ENCODE measurements at places on chromosomes 12 and 14.

- no peak for DNase-seq
Observed at GRCh38 chr14:36940476-36940875, 231.9 kb downstream of the SLC25A21 start.

- DNase-seq, result no peak
Observed at GRCh38 chr12:94563286-94563685, 87.1 kb downstream of the TMCC3 start.

- no peak for DNase-seq
Observed at GRCh38 chr12:26971963-26972362, 33.7 kb downstream of the FGFR1OP2 start.

DNA sequence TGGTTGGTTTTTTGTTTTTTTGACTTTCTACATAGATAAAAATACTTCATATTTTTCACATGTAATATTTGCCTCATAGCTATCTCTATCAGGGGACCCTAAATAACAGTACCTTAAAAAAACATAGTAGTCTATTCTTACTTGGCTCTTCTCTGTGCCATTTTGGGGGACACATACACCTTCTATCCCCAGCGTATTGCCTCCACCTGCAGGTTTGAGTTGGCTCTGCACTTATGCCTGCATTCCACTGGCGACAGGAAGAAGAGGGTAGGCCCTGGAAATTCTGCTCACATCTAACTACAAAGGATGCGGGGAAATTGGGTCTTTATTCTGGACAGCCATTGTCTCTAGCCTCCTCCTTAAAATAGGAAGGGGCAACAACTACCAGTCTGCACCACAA lies 13.8 kb upstream of the IFI27L2 start:
- DNase-seq, result no peak

- no peak for DNase-seq
Observed at GRCh38 chr12:2845280-2845679, 10.4 kb upstream of the NRIP2 start.

GRCh38 chr12:95520816-95521215 lies 30.5 kb downstream of the USP44 start:
- no peak for DNase-seq

DNA sequence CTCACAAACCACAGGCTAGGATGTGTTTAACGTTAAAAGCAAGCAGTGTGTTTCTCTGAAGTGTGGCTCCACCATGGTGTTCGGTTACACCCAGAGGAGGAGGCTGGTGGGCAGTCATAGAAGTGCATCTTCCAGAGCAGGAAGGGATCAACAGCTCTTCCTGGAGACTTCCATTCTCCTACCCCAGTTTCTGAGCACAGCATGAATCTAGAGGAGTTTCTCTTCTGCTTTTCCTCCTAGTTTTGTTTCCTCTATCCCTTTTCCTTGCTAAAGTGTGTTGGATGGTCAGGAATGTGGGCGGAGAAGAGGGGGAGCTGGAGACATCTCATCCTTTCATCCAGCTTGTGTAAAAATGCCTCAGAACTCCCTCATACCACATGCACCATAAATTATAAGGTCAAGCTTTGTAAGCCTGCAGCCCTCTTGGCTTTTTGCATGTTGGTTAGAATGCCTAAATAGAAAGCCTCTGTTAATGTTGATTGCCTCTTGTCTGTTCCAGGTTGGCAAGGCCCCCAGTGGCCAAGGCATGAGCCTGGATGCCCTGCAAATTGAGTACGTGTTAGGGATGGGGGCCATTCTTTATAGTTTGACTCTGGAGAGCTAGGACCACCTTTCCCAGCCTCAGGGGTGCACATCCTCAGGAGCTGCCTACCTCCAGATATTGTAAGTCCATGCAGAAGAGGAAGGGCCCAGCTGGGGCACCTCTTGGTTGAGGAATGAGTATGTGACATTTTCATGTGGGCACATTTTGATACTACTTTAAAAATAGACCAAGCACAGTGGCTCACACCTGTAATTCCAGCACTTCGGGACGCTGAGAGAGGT lies 4.0 kb upstream of the CKAP4 start:
- DNase-seq, result peak; percentile 23

GRCh38 chr14:43640718-43641267 lies 866.3 kb downstream of the FSCB start:
- DNase-seq, result no peak

DNA sequence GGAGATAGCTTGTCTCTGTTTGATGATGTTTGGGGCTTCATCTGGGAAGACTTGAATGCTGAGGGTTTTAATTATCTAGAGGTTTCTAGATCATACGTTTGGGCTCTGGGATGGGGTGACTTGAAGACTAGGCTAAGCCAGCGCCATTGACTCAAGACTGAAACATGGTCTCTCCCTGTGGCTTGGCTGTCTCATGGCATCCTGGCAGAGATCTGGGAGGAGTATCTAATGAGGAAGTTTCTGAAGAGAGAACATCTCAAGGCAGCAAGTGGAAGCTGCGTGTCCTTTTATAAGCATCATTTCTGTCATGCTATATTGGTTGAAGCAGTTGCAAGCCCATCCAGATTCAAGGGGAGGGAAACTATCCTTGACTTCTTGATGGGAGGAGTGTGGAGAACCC lies 104.8 kb downstream of the UNC79 start:
- peak; percentile 64 for DNase-seq

DNA sequence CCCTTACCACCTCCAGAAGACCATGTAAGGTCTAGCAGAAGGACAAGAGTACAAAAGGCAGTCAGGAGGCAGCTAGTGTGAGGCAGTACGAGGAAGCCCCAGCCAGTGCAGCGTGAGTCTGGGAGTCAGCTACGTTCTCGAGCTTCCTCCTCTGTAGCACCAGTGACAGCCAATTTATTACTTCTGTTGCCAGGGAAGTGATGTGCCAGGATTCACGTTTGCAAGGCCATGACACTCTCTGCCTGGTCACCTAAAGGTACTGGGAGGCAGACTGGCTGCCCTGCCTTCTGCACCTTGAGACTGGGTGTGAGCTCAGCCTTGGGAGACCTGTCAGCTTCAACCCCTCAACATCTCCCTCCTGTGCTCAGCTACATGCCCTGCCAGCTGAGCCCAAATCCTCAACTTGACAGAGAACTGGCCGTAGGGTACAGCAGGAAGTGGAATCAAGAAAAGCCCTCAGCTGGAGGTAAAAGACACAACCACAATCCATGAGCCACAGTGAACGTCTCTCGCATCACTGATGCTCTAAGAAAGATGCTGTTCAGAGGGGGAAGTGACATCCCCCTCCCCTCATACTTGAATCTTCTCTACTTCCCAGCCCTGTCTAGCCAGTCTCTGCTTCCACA lies 182.5 kb upstream of the RGS6 start:
- peak; percentile 42 for DNase-seq

GRCh38 chr12:40742041-40742440 lies 49.8 kb downstream of the CNTN1 start:
- DNase-seq, result no peak

DNA sequence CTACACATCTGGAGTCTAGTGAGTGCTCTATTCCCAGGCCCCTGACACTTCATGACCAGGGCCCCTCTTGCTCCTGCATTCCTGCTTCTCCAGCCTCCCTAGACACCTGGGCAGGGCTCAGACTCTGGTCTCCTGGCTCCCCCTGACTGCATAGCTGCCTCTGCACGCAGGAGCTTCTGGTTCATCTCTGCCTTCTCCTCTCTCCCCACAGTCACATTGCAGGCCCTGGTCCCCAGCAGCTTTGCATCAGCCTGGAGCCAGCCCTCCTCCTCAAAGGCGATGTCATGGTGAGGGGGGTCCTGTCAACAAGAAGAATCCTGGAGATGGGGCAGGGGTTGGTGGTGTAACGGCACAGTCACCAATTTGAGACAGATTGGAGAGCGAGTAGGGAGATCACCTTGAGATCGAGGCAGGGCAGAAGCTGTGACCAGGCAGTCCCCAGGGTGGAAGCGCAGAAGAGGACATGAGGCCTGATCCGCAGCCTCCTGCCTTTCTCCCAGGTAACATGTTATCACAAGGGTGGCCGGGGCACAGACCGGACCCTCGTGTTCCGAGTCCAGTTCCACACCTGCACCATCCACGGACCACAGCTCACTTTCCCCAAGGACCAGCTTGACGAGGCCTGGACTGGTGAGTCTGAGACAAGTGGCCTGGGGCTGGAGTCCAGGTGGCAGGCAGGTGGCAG lies 8.1 kb downstream of the TNS2 start:
- no peak for DNase-seq

DNA sequence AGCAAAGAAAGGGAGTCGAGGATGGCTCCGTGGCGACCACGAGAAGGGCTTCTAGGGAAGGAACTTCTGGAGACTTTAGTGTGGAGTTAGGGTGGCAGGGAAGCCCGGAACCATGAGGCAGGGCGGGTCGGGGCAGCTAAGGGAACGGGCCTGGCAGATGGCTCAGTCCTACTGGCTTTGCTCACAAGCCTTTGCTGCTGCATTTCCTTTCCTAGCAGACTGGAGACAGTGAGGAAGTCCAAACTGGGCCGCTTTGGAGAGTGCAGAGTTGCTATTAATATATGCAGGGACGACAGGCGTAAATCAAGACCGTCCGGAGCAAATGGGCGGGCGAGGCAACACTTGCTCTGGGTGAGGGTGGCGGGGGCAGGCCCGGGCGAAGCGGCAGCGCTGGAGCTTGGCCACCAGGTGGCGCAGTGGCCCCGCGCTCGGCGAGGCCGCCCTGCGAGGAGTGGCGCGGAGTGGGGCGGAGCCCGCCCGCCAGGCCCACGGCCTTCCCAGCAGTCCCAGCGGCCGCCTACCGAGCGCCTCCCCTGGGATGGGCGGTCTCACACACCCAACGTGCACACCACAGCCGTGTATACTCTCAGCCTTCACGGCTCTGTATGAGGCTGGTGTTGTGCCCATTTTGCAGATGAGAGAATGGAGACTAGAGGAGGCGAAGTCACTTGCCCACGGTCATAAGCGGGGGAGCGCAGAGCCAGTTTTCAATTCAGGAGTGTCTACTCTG lies 24.4 kb upstream of the LRTM2 start:
- peak; percentile 93 for DNase-seq

GRCh38 chr12:88860851-88861250 lies 280.6 kb upstream of the KITLG start:
- DNase-seq, result no peak

- no peak for DNase-seq
Observed at GRCh38 chr12:103529306-103529705, 33.5 kb upstream of the C12orf42 start.

- DNase-seq, result peak; percentile 18
Observed at GRCh38 chr14:64704743-64705380, 638 bp downstream of the PLEKHG3 start.

GRCh38 chr14:22796087-22796707 lies 19.0 kb downstream of the SLC7A7 start:
- DNase-seq, result no peak

DNA sequence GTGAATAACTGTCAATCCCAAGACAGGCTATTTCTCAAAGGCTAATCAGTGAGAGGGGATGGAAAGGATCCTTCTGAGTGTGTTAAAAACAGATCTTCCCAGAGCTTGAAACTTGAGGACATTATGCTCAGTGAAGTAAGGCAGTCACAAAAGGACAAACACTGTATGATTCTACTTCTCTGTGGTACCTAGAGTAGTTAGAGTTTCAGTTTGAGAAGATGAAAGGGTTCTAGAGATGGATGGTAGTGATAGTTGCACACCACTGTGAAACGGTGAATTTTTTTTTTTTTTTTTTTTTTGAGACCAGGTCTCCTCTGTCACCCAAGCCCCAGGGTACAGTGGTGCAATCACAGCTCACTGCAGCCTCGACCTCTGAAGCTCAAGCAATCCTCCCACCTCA lies 133.8 kb downstream of the SAMD4A start:
- DNase-seq, result no peak

DNA sequence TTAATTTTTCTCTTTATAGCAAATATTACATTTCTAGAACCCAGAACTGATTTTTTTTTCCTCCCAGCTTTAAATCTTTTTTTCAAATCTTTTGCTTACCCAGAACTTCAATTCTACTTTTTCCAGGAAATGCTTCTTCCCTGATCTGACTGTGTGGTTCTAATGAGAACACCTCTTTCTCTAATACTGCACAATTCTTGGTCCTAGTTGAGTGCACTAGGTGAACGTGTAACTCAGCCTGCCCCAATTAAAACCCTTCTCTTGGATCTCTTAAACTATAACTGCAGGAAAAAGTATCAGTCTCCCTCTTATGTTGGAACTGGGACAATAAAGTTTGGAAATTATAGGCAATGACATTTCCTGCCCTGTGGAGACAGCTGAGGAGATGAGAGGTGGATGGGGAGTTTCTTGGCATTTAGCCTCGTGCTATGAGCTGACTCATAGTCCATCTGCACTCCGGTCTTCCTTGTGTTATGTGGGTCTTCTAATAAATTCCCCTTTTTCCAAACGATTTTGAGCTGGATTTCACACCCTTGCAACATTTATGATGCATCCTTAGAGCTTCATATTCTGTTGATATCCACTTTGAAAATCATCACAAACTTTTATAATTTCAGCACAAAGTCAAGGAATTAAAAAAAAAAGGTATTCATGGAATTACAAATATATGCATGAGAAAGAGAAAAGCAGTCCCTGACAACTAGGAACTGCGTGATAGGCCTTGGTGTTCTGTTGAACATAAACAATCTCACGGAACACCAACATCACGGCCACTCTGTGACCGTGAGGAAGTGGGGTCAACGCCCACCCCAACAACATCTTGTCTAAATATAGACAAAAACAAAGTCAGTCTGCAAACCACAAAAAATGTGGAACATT lies 52.4 kb downstream of the BRMS1L start:
- DNase-seq, result no peak

DNA sequence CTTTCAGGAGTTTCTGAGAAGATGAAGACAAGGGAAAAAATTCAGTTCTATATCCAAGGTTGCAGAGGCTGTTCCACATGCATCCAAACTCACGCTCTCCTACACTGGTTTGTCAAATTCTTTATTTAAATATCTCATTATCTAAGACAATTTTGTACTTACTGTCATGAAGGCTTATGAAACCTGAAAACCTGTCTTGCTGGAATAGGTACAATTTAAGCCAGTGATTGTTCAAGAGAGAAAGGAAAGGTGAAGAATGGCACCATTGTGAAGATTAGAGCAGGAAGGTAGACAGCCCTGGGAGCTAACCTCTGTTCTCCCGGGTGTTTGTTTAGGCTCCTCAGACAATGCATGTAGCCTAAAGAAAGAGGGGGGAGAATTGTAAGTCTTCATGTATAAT lies 315.1 kb upstream of the PRKD1 start:
- DNase-seq, result no peak

All from MV-4-11 (cell line).